ENCODE measurements at places on chromosomes 11 and 22. TPM values are rescaled to one million over a fixed set of nuclear protein-coding genes. Genes with fewer than 3 reads are reported as not detected.

- DNase-seq: no peak
Measured at GRCh38 chr11:117286588-117286987, 4.6 kb upstream of the BACE1-AS start.

DNA sequence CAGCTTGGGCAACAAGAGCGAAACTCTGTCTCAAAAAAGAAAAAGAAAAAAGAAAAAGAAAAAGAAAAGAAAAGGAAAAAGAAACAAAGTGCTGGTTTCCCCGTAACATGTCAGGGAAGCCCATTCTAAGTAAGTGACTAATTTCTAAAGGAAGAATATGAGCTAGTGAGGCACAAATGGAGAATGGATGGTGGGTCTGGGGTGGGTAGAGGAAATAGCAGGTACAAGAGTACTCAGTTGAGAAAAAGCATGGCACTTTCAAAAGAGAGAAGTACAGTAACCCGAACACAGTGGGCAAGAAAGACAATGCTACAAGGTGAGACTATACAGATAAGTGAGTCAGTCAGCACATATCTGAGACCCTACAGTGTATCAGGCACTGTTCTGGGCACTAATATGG, 4.5 kb downstream of the MAJIN start:
- DNase-seq: no peak

Gene BAIAP2L2
- polyA plus RNA-seq: 11.3 TPM

GRCh38 chr11:66950112-66950535, 8.1 kb downstream of the PC start:
- no peak for DNase-seq

- no peak for DNase-seq
Measured at GRCh38 chr11:27470166-27470565, 2.4 kb downstream of the LGR4 start.

- no peak for DNase-seq
Measured at GRCh38 chr11:46435679-46436078, 44.1 kb upstream of the CHRM4 start.

Gene LAMTOR1
- polyA plus RNA-seq: 115 TPM

DNA sequence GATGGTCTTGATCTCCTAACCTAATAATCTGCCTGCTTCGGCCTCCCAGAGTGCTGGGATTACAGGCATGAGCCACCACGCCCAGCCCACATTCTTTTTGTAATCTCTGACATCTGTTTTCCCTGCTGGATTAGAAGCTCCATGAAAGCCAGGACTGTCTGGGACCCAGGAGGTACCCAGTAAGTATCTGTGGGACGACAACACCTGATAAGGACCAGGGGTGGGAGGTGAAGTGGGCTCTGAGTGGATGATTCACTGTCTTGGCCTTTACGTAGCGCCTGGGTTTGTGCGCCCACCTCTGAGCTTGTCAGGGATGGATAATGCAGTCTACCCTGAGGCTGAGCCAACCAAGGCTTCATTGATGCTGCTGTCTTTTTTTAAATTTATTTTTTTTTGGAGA, 118.8 kb downstream of the ABTB2 start:
- no peak for DNase-seq

Gene DRD4
- 7.5 TPM for polyA plus RNA-seq

DNA sequence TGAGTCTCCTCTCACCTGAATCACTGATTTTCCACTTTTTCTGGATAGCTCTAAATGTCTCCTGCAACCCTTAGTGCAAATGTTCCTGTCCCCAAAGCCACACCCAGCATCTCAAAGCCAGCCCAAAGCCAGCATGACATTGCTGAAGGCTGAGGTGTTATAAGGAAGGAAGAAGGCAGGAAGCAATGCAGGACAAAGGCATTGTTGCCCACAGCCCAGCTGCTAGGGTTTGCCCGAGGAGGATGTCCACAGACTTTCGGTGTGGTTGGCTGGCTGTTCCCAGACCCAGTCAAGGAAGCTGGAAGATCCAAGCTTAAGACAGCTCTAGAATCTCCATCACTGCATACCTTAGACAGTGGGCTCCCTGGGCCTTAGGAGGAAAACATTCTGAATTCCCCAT, 23.5 kb downstream of the CHST1 start:
- DNase-seq: no peak

- no peak for DNase-seq
Measured at GRCh38 chr22:25908755-25909154, 166.8 kb downstream of the MYO18B start.

DNA sequence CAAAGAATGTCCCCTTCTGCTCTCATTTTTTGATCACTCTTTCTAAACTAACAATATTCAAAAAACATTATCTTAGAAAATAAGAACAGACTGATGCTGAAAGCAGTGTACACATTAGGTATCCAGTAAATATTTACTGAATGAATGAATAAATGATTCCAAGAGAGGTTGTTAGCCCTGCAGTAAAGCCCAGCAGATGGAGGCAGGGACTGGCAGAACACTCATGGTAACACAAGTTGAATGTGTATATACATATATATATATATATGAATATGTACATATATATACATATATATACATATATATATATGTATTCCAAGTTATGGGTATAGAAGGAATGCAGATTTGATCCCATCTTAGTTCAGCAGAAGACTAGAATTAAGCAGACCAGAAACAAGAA, 546.3 kb downstream of the RAB38 start:
- no peak for DNase-seq

DNA sequence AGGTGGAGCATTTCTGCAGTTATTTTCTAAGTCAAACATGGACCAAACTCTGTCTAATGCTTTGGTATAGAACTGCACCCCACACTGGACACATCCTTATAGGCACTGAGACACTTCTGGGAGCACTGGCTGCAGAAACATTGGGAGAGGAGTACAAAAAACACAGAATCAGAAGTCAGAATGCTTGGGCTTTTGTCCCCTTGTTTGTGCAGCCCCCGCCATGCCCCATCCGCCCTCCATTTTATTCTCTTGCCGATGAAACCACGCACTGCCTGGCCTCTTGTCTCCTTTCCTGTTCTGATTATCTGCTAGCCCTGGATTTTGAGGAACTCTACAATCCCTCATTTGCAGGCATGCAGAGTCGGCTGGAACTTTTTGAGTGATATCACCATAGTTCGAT, 1201.2 kb downstream of the TBC1D22A start:
- DNase-seq: no peak

DNA sequence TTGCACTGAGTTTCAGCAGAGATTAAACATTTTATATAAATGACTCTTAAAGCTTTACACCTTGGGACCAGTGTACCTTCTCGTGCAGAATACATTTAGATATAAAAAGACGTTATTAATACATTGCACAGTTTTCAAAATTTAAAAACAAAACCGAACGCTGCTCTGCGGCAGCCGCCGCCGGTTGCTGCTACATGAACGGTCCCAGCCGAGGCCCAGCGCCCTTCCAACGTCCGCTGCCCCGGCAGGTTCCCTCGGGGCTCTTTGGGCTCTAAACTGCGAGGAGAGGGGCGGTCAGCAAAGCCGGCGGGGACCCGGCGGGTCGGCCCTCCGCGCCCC, 2.0 kb downstream of the CDKN1C start:
- DNase-seq: no peak

- DNase-seq: no peak
Measured at GRCh38 chr22:27331526-27332281, 469.9 kb downstream of the MN1 start.

Gene SLC22A25
- polyA plus RNA-seq: not detected

DNA sequence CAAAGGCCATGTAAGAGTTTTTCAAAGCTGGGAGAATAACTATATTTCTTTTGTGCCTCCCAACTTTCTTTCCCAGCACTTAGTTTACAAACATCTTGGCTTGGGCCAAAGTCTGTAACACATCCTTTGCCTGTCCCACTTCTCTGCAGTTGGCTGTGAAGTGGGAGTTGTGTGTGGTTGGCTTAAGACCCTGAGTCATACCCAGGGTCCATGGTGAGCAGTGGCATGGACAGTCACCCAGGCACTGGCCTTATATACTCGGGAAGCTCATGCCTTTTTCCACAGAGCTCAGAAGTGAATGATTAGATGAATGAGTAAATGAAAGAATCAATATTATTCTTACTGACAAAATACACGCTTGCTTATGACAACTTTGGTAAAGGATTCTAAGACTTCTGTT, 231.4 kb downstream of the BLID start:
- DNase-seq: no peak

Gene ARHGEF12
- 132 TPM for polyA plus RNA-seq

- no peak for DNase-seq
Measured at GRCh38 chr22:26990503-26991189, 333.3 kb downstream of the MIAT start.

DNA sequence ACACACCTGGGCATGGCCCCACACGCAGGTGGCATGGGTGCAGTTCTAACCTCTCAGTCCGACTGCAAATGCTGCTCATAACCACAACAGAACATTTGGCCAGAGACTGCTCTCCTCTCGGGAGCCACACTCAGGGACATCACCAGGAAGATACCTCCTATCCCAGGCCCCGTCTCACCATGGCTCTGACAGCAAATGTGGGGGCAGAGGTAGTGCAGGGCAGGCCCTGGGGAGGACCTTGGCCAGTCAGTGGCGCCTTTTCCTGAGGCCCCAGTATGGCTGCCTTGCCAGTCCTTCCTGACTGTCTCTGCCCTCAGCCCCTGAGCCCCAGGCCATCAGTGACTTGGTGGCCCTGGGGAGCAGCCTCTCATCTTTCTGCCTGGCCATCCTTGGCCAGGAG, 2.8 kb downstream of the KRTAP5-6 start:
- DNase-seq: no peak

- DNase-seq: no peak
Measured at GRCh38 chr11:130301002-130301401, 13.7 kb downstream of the ZBTB44 start.

Gene MUC6
- polyA plus RNA-seq: 17.0 TPM

DNA sequence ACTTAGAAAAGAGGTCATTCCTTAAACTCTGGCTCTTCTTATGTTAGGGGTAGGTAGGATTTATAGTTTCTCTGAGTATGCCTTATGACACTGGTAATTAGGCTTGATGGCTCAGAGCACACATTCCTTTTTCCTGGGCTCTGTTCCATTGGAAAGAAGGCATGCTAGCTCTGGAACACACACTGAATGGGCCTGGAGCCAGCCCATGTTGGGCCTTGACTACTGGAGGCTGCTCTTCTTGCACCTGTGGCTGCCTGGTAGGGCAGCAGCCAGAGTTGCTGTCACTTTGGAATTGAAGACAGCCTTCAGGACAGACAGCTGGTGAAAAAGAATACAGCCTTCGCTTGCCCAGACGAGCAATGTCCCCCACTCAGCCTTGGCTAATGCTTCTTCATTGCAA, 18.2 kb downstream of the MCAM start:
- DNase-seq: no peak

Gene DYNC2H1
- polyA plus RNA-seq: 47.3 TPM

DNA sequence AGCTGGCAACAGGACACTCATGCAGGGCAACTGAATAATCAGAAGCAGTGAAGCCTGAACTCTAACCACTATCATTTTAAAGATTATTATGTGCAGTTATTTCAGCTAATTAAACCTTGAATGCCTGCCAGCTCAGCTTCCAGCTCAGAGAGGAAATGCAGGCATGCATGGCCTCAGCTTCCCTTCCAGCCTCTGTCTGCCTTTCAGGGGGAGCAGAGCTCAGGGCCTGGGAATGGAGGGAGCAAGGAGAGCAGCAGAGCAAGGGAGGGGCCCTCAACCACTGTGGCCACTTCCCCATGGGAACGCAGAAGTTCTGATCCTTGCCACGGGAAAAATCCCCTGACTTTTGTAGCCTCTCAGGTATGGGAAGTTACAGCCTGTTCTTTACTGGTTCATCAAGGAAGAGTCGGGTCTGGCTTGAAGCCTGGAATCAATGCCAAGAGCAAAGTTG, 32.5 kb upstream of the APLNR start:
- DNase-seq: no peak

DNA sequence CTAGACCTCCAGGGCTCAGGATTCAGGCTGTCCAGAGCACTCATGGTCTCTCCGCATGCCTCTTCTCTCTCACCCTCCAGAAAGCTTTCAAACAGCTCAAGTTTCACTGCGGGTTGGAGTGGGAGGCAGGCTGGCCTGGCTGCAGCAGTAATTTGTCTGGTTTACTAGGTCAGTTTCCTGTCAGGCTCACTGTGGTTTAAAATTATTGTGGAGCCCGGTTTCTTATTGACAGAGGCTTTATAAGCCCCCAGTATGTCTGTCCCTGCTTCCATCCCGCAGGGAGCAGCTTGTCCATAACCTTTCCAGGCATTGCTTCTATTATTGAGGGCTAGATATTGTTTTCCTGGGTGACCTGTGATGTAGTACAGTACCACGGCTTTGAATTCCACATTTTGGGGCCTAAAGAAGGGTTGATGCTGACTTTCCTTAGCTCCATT, 235.3 kb upstream of the SORL1-AS1 start:
- no peak for DNase-seq

GRCh38 chr11:5197536-5197935, 2.9 kb downstream of the OR51V1 start:
- no peak for DNase-seq

Gene UPK2
- polyA plus RNA-seq: 6.0 TPM

Gene APOBEC3H
- polyA plus RNA-seq: 0.26 TPM
